ENCODE measurements at places on chromosomes 2 and 18. TPM values are rescaled to one million over a fixed set of nuclear protein-coding genes. Genes with fewer than 3 reads are reported as not detected.

The TNFAIP6 gene
- total RNA-seq, result 0.82 TPM

DNA sequence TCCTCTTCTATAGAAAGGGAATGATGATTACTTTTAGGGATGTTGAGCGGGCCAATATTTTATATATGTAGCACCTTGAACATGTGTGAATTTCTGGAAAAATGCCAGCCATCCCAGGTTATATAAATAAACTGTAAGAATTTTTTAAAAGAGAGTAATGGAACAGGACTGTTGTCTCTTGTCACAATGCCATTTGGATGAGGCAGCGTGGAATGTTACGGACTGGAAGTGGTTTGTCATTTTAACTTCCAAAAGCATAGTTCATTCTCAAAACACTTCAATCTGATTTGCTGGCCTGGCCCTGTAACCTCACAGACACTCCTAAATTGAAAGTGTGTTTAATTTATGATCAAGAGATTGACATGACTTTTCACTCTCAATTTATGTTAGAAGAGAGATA is 70.8 kb downstream of the TPGS2 start:
- no peak for DNase-seq

DNA sequence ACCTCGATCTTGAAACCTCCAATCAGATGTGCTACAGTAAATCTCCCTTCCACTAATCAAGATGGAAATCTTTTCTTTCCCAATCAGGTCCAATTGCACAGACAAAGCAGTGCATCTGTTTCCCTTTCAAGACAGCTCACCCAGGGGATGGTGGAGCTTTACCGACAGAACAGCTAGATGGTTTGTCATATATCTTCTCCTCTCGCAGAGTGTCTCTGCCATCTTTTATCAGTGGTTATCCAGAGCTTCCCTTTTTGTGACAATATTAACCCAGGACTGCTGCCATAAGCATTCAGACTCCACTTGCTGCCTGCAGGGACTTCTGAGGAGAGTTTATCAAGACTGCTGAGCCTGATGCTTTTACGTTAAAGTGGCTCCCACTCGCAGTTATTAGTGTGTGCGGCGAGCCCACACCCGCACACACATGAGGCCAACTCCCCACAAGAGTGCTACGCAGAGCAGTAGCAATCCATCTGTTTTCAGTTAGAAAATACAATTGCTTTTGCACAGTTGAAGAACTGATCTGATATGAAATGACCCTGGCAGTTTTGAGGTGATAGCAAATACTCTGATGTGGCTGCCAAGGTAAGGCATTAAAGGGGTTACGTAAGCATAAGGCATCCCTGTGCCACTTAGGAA is 398.9 kb downstream of the NCKAP5 start:
- DNase-seq, result no peak

DNA sequence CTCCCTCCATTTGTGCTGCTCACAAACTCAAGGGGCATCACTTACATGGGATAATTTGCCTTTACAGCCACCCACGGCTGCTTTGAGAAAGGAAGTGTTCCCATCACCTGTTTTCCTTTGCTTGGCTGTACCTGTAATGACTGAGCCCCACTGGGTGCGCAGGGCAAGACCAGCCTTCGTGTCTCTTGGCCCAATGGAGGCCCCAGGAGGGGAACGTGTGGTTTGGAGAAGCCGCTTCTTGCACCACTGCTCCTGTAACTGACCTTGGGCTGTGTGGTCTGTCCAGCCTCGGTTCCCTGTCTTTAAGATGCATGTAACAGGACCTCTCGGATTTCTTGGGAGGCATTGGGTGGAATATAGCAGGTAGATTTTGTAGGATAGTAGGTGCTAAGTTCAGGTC is 41.1 kb downstream of the LDLRAD4 start:
- no peak for DNase-seq

DNA sequence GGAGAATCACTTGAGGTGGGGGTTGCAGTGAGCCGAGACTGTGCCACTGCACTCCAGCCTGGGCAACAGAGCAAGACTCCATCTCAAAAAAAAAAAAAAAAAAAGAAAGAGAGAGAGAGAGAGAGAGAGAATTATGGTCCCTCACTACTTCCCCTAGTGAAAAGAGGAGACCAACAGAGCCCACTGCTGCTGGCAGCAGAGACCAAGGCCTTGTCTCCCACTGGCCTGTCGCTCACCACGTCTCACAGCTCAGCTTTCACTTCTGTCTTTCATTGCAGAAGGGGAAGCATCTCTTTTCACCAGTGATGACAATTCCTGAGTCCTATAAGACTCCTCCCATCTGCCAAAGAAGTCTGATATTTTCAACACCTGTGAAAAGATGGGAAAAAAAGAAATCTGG is 81.3 kb downstream of the CLHC1 start:
- no peak for DNase-seq

DNA sequence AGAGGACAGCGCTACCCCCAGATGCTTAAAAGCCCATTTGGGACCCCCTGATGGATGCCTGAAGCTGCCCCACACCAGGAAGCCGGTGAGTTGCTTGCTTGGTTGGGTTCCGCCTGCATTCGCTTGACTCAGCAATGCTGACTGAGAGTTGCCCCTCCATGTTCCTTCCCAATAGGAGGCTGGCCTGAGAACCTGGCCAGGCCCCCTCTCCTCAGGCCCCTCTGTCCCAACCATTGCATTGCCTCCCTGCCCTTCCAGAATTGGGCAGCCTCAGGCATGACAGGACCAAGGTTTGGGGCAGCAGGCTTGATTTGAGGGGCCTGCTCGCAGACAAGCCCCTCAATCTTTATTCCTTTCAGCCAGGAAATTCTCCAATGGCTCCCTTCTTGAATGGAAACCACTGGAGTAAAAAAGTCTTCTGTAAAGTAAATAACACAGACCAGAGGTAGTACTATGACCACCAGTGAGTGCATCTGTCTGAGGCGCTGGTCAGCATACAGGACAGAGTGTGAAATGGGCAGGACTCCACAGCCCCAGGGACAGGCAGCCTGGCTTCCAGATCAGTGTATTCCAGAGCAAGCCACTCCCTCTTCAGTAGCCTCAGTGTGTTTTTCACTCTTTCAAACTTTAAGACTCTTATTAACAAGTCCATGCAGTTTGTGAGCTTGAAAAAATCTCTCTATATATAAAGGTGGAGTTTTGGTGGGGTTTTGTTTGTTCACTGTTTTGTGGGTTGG is 104.7 kb downstream of the C1QL2 start:
- no peak for DNase-seq

All from glomerular endothelial cell (primary cell).